ENCODE measurements at places on chromosomes 1 and 21.

DNA sequence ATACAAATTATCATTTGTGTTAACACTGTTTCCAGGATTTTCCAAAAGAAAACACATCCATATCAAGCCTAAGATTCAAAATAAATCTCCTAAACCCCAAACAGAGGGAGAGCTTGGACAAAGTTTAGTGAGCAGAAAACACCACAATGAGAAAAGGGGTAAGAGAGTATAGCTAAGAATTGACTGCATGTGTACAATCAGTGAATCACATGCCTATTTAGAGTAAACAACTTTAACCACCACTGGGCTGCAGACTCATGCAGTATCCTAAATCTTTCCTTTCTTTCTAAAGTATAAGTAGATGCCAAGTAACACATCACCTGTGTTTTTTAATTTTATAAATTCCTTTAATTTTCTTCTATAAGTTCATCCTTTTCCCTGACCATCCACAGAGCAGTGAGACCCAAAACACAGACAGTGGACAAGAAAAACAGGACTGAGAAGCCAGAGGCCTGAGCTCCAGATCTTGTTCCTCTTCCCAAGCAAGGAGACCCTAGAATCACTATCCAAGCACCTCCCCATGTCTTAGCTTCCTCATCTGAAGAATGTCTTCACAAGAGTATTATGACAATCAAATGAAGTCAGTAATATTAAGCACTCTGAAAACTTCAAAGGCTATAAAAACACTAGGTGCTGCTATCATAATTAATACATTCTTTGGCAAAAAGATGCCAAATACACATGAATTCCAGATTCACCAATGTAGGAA lies 93.1 kb downstream of the VAV3 start:
- DNase-seq = no peak

GRCh38 chr1:234065794-234066447 lies 161.4 kb downstream of the SLC35F3 start:
- DNase-seq = no peak

GRCh38 chr21:42276076-42276475 lies 39.1 kb downstream of the TFF3 start:
- no peak for DNase-seq

GRCh38 chr21:45255381-45256020 lies 32.2 kb downstream of the POFUT2 start:
- no peak for DNase-seq

DNA sequence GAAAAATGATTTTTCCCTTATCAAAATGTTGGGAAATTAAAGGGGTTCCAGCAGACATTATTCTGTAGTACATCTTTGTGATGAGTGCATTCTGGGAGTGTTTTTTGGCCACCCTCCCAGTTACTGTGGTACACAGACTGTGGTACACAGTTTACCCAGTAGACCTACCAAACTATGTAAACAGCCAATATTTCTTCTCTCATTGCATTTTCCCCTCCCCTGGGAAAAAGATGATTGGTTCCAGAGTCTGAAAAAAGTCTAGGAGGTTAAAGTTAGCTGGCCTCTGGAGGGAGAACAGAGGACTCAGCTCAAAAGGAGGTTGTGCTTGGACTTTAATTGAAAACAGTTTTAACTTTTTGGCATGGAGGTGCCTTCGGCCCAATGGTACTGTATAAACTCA lies 42.5 kb downstream of the PGM1 start:
- DNase-seq = no peak

GRCh38 chr1:110634455-110635311 lies 28.5 kb upstream of the KCNA2 start:
- DNase-seq = peak; percentile 93

DNA sequence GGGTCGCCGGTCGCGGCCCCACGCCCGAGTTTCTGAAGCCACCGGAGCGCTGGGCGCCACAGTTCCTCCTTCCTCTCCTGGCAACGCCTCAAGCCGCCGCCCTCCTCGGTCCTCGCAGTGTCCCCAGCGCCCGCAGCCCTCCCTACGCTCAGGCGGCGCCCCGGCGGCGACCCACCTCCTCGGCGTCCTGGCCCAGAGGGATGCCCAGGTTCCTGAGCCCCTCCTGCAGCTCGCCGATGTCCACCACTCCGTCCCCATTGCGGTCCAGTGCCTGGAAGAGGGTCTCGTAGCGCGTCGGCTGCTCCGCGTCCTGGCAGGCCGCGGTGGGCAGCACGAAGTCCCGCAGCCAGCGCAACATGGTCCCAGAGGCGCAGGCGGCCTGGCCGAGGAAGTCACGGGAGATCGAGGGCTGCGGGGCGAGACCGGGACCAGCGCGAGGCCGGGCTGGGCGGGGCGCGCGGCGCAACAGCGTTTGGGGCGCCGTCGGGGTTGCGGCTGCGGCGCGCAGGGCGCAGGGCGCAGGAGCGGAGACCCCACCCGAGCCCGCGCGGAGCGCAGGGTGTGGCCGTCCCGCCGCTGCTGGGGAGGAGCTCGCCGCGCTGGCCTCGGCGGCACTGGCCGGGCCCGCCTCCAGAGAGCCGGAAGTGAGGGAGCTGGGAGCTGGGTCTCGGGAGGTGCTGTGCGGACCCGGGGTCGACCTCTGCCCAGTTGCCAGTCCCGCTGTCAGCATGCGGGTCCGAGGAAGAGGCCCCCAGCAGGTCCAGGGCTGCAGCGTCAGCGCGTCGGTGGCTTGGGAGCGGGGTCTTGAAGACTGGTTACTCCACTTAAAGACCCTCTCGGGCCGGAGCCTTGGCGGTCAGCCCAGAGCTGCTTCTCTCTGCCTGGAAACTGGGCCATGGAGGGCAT lies at the start of gene SLC25A24:
Gene SLC25A24, minus strand, starts transcription at position 563 of the 906 bp plus-strand sequence. Its CDS starts 205 bp downstream, at position 358.
- DNase-seq = peak; percentile 88

- DNase-seq = no peak
These were observed 169.0 kb upstream of the C1orf105 start for GRCh38 chr1:172251486-172251885.

- no peak for DNase-seq
These were observed 20.7 kb downstream of the PPP1R15B start for GRCh38 chr1:204390751-204391466.

GRCh38 chr1:212531796-212532195 lies 76.8 kb upstream of the ATF3 start:
- DNase-seq = no peak
